ENCODE measurements at places on chromosomes 12 and 14. TPM values are rescaled to one million over a fixed set of nuclear protein-coding genes. Genes with fewer than 3 reads are reported as not detected.

DNA sequence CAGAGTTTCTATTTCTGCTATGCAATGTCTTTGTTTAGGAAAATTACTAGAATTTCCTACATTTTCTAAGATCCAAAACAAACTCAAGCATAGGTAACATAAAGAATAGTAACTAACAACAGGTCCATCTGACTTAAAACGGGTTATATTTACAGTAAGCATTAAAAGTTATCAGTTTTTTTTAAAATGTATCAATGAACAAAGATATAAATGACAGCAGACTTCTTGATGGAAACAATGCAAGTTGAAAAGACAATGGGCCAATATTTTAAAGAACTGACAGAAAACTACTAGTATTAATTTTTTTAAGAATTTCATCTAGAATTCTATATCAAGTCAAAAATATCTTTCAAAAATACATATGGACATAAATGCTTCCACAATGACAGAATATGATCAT is 367.1 kb upstream of the MGAT4C start:
- DNase-seq: no peak

- DNase-seq: peak; percentile 72
These were observed 18.5 kb upstream of the DUSP6 start for GRCh38 chr12:89370850-89371249.

- peak; percentile 63 for DNase-seq
These were observed 178.1 kb upstream of the DDHD1 start for GRCh38 chr14:53331247-53331646.

GRCh38 chr14:21343035-21343794 is 40.6 kb downstream of the SUPT16H start:
- DNase-seq: no peak

- no peak for DNase-seq
These were observed 32.9 kb upstream of the HMGA2 start for GRCh38 chr12:65791400-65791799.

GRCh38 chr14:75443203-75443969 is 15.6 kb downstream of the JDP2 start:
- no peak for DNase-seq

DNA sequence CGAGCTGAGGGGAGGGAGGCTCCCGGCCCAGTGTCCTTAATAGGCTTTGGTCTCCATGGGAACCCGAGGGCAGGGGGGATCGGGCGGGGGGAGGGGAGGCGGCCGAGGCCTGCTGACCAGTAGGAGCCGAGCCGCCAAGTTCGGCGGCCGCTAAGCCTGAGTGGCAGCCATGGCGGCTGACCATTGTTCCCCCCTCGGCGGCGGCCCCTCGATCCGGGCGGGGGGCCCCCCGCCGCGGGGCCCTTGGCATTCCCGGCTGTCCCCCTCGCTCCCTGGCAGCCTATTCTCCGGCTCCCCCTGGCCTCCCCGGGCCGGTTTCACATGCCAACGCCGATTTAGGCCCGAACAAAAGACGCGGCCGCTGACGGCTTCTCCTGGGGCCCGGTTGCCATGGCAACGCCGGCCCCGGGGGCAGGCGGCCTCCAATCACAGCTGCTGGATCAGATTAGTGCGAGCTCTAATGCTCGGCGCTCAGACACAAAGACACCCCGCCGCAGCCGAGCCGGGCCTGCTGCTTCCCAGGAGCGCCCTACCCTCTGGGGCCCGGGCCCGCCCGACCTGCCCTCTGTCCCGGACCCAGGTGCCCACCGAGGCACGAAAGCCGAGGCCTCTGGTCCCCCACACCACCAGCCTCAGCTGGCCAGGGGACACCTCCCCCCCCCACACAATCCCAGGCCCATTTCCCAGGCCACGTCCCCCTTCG is 7.3 kb downstream of the MSI1 start:
- peak; percentile 72 for DNase-seq

- no peak for DNase-seq
These were observed 18.0 kb downstream of the SYNJ2BP start for GRCh38 chr14:70398706-70399431.

DNA sequence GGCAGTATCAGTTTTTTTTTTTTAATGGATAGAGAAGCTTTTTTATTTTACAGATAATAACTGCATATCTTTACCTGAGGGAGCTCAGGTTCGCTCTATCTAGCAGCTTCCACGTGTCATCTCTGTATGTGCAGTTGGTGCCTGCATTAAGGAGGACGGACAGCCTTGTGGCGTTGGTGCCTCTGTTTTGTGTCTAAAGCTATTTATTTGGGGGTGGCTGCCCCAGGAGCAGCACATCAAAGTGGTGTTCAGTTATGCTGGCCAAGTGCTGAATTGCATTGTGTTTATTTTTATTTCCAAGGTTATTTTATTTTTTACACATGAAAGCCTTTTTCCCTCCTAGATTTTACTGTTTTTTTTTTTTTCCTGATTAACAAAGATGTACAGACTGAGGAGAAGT is 59.7 kb downstream of the RASSF3 start:
- no peak for DNase-seq

GRCh38 chr12:130832561-130833209 is 6.4 kb downstream of the STX2 start:
- peak; percentile 90 for DNase-seq

GRCh38 chr12:130783110-130783715 is 55.8 kb downstream of the STX2 start:
- DNase-seq: no peak

GRCh38 chr12:24212496-24212895 is 263.0 kb upstream of the SOX5 start:
- no peak for DNase-seq

GRCh38 chr14:63342371-63342770 is 23.6 kb upstream of the GPHB5 start:
- DNase-seq: no peak

DNA sequence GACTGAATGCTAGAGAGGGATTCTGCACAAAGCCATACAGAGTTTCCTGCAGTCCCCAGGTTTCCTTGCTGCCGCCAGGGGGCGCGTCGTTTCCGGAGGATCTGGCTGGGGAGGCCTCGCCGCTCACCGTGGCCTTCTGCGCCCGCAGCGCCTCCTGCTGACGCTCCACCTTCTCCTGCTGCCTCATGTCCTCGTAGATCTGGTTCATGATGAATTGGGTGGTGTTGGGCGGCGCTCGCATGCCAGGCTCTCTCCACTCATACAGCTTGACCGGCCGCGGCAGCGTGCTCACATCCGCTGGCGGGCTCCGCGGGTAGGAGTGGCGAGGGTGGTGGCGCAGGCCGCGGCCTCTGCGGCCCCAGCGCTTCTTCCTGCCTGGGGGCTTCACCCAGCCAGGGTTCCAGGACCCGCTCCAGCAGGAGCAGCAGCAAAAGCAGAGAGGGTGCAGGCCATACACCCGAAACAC is 987 bp downstream of the CCER1 start:
- DNase-seq: no peak

- peak; percentile 12 for DNase-seq
These were observed 4.7 kb downstream of the ADCK1 start for GRCh38 chr14:77804592-77804991.

DNA sequence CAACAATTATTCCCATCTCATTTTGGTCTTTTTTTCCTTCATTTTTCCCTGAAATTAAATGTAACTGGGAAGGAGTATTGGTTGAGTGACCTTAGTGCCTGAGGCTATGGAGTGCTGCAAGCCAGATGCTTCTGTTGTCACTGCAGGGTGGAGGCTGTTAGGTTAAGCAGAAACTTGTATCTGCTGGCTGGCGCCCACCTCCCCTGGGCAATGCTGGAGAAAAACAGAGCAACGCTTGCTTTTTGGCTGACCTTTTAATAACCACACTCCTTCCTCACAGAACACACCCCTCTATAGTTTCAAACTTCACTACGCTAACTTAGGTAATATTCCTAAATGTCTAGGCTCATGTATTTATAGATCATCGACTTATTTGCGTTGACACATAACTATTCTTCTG is 583.5 kb upstream of the NOVA1 start:
- no peak for DNase-seq

DNA sequence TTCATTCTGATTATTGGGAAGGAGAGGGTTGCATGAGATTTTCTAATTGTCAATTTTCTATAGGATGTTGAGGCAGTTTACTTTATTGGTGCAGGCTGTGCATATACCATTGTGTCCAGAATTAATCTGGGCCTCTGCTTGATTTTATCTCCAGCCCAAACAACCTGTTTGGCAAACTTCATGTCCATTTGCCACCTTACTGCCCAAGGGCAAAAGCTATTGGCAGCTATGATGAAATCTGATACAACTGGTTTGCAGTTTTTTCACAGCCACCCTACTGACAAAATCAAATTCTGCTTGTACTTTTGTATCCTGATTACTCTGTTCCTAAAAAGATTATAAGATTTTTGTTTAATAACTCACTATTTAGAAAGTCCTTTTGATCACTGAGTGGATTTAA is 789.2 kb upstream of the FBXO33 start:
- DNase-seq: no peak

- DNase-seq: no peak
These were observed 895 bp downstream of the SLC7A8 start for GRCh38 chr14:23182372-23183157.

DNA sequence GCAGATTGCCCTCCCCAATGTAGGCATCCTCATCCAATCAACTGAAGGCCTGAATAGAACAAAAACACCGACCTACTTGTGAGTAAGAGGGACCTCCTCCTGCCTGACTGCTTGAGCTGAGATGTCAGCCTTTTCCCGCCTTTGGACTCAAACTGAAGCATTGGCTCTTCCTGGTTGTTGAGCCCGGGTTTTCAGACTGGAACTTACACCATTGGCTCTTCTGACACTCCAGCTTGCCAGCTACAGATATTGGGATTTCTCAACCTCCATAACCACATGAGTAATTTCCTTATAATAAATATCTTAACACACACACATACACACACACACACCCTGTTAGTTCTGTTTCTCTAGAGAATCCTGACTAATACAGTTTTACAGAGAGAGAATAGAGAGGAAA is 173.4 kb upstream of the NTF3 start:
- peak; percentile 66 for DNase-seq

GRCh38 chr12:31008961-31009840 is 64.5 kb upstream of the DDX11 start:
- DNase-seq: no peak

DNA sequence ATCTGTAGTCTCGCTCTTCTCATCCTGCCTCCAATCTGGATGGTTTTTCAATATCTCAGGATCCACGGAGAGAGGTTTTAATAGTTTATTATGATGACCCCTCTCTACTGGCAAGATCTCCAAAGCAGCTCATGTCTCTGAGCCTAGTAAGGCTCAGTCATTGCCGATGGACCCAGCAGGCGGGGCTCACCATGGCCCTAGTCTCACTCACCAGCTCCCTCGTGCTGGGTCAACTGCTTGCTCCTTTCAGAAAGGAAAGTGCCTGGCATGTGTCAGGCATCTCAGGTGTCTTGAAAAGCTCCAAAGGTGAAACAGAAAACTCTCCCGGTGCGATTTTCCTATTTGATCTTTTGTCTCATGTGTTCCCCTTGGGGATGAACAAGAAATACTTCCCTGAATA is 179.0 kb downstream of the CALM1 start:
- no peak for DNase-seq

- peak; percentile 59 for DNase-seq
These were observed 19.3 kb downstream of the NT5DC3 start for GRCh38 chr12:103821773-103822172.

Gene SLC41A2
- total RNA-seq: 16.8 TPM

Gene ALDH1L2
- 23.3 TPM for total RNA-seq

Gene KRT2
- not detected for total RNA-seq

Gene INSM2
- not detected for total RNA-seq

Gene KCNA5
- not detected for total RNA-seq

Gene CKAP4
- 310 TPM for total RNA-seq

Gene AICDA
- total RNA-seq: not detected

Gene KITLG
- total RNA-seq: 13.8 TPM

Gene DAAM1
- 22.0 TPM for total RNA-seq

Gene DHH
- total RNA-seq: not detected

Gene SRRM4
- total RNA-seq: not detected

Gene ADCY4
- total RNA-seq: 18.1 TPM
